Stimulated activated CD4-positive, alpha-beta T cell treated with anti-CD3 and anti-CD28 coated beads, Interleukin-1b, Interleukin-23, amount 100 ng/mL, for 1 hour (primary cell): ENCODE measurements at places on chromosomes 2 and 18.

DNA sequence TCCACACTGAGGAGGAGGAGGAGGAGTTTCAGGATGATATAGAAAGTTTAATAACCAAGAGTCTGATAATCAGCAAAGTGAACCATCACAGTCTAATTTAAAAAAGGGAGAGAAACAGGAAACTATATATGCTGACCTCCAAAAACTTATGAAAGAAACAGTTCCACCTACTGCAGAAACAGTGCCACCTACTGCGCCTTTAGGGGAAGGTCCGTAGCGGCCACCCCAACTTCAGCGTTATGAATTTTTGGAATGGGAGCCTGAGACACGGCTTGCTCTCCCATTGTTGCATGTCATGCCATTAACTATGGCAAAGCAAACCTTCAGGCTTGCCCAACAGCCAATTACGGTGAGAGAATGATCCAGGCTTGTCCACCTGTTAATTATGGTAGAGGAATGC is 1719.2 kb upstream of the LRRTM1 start:
- DNase-seq = no peak

- no peak for DNase-seq
Measured at GRCh38 chr2:25078170-25079049, 36.5 kb downstream of the EFR3B start.

DNA sequence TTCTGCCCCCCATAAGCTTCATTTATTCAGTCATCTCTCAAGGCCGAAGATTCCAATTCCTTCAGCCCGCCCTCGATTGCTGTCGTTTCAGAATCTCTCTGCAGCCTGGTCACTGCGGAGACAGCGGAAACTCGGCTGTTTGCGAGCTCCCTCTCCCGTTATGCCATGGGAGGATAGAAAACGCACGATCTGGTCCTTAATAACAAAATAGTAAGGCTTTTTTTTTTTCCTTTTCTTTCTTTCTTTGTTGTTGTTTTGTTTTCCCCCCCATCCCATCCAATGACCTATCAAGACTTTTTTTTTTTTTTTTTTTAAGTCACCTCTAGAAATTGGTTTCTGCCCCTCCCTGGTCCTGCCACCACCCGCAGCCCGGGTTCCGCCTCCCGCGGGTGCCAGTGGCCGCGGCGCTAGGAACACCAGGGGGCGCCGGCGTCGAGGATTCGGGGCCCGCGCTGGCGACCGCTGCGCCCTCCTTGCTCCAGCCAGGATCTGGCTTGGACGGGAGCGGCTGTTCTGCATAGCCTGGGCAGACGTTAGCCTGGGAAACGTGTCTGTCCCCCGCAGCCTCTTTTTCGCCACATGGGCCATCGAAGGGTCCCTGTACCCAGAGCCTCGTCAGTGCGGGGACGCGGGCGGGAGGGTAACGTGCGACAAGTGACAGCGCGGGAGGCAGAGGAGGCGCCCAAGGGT is 10.1 kb downstream of the CPLX4 start:
- peak; percentile 14 for DNase-seq

- DNase-seq = no peak
Measured at GRCh38 chr2:84894758-84895520, 10.5 kb upstream of the TMSB10 start.

- no peak for DNase-seq
Measured at GRCh38 chr2:205834796-205835195, 152.5 kb downstream of the NRP2 start.

DNA sequence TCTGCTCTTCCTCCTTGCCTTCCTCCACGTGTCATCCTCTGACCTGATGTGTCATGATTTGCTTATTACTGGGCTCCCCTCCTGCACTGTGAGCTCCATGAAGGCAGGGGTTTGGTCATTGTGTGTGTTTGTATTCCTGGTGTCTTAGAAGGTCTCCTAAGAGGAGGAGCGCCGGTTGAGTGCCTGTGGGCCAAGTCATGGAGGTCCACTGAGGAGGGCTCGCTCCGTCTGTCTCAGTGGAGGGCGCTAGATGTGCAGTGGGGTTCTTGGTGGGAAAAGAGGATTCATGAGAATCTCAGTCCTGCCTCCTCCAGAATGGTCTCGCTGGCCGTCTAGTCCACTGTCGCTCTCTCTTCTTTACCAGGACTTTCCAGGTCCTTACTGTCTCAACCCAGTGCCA is 100.2 kb downstream of the VWA3B start:
- no peak for DNase-seq

DNA sequence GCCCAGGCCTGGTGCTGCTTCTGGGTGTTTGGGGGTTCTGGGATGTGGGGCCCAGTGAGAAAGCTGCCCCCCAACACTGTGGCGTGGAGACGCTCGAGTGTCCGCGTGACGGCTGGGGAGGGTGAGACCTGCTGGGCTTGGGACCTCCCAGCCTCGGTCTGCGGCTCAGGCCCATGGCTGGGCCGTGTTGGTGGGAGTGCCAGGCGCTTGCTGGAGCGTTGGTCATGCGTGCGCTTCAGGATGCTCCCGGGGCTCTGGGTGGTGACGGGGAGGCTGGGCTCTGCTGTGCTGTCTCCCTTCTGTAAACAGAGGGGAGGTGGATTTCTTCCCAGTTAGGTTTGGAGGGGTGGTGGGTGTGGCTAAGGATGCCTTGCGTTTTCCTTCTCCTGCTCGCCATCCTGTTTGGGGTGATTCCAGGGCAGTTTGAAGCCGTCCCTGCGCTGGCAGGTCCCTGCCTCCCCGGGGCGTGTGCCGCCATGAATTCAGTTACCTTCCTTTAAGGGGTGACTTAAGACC is 606 bp downstream of the GAL3ST2 start:
- DNase-seq = no peak
